T-helper 2 cell treated with Interferon-gamma antibody and Interleukin-4, amounts not matched to agents 5 μg/mL and 100 μg/mL, for 36 hours (primary cell): ENCODE measurements at places on chromosomes 7 and 10.

DNA sequence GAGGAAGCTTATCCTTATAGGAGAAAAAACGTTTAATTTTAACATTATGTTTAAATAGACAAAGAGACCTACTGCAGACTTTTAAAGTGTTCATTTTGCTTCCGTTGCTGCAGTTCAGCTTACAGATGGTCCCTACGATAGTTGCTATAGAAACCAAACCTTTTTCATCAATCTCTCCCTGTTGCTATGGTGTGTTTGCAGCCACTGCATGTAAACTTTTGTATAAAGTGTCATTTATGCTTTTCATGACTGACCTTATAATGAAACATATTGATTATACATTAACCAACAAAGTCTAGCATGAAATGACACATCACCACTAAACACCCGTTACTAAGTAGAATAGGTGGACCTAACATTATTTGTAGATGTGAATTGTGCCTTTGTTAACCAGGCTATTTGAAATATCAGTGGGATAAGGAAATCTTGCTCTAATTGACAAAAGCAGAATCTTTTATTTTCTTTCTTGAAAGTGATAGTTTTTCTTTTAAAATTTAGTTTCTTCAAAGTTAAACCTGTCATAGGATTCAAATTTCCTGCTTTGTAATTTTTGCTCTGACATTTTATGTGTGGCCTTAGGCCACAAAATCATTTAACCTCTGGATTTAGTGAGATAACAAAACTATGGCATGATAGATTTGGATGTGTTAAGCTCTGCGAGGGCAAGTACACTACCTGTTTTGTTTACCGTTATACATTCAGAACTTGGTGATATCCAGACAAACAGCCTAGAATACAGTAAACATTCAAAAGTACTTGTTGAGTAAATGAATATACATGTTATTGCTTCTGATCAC lies 64.0 kb downstream of the CACNB2 start:
- DNase-seq: no peak
- no peak overlapping the region for H3K27ac ChIP-seq
- no peak overlapping the region for H3K4me3 ChIP-seq
- H3K27me3 ChIP-seq: no peaks in the 10 kb centered on the region
- peaks cover 2% of the 10 kb centered on the region for H3K4me1 ChIP-seq
- no peaks in the 10 kb centered on the region for H3K36me3 ChIP-seq

DNA sequence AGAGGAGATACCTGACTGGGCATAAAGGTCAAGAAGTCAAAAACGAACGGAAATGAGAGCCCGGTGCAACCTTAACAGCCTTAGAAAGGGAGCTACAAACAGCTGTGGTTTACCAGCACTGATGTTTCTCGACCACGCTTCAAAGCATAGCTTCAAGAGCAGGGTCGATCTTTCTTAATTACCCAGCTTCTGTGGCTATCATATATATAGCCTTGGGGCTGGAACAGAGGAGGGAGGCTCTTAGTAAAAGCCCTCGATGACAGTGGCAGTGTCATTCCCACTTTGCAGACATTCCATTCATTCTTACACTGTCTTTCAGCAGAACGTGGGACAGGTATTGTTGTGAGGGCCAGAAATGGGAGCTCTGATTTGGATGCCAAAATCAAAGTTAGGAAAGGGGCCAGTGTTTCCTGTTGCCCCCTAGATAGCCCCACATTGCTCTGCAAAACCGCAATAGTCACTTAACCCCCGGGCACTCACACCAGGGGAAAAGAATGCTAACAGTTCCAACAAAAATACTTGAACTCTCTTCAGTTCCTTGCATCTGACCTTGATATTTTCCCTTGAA lies 141.5 kb downstream of the MTPAP start:
- no peak for DNase-seq
- H3K27me3 ChIP-seq: peaks cover 23% of the 10 kb centered on the region
- H3K27ac ChIP-seq: no peak overlapping the region

GRCh38 chr10:112231602-112232400 lies 48.2 kb upstream of the GPAM start:
- H3K27me3 ChIP-seq: peaks cover 3% of the 10 kb centered on the region
- H3K36me3 ChIP-seq: no peaks in the 10 kb centered on the region
- H3K4me1 ChIP-seq: no peaks in the 10 kb centered on the region
- no peak overlapping the region for H3K4me3 ChIP-seq
- no peak for DNase-seq

GRCh38 chr7:25515633-25516275 lies 287.5 kb upstream of the NPVF start:
- no peak overlapping the region for H3K27ac ChIP-seq
- no peaks in the 10 kb centered on the region for H3K27me3 ChIP-seq
- DNase-seq: no peak
- H3K36me3 ChIP-seq: no peaks in the 10 kb centered on the region
- no peak overlapping the region for H3K4me3 ChIP-seq

DNA sequence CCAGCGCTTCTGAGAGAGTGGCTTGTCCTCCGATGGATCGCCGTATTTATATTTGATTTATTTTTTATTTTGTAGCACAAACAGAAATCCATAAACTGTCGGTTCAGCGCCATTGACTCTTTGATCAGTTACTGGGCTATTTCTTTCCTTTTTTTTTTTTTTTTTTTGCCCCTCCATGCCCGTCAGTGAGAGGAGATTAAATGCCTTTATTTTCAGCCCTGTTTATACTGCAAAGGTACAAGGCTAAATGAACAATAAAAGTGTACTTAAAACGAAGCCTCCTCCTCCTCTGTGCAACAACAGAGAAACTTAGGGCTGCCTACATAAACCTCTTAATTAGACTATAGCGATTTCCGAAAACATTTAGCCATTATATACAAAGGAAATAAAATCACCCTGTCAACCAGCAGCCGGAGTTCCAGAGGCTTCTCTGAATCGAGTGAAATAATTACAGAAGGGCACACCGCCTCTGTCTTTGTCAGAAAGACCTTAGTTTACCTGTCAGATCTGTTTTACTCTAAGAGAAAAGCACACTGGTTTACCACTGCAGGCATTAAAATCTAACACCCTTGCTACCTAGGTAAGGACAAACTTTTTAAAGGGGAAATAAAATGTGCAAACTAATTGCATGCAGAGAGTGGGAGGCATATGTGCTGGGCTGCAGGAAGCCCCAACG lies 3.5 kb downstream of the EBF3 start:
- peak overlapping the region; percentile 32 for H3K4me3 ChIP-seq
- H3K4me1 ChIP-seq: peaks cover 11% of the 10 kb centered on the region
- no peak for DNase-seq
- H3K27me3 ChIP-seq: peaks cover 67% of the 10 kb centered on the region
- H3K36me3 ChIP-seq: peaks cover 2% of the 10 kb centered on the region

DNA sequence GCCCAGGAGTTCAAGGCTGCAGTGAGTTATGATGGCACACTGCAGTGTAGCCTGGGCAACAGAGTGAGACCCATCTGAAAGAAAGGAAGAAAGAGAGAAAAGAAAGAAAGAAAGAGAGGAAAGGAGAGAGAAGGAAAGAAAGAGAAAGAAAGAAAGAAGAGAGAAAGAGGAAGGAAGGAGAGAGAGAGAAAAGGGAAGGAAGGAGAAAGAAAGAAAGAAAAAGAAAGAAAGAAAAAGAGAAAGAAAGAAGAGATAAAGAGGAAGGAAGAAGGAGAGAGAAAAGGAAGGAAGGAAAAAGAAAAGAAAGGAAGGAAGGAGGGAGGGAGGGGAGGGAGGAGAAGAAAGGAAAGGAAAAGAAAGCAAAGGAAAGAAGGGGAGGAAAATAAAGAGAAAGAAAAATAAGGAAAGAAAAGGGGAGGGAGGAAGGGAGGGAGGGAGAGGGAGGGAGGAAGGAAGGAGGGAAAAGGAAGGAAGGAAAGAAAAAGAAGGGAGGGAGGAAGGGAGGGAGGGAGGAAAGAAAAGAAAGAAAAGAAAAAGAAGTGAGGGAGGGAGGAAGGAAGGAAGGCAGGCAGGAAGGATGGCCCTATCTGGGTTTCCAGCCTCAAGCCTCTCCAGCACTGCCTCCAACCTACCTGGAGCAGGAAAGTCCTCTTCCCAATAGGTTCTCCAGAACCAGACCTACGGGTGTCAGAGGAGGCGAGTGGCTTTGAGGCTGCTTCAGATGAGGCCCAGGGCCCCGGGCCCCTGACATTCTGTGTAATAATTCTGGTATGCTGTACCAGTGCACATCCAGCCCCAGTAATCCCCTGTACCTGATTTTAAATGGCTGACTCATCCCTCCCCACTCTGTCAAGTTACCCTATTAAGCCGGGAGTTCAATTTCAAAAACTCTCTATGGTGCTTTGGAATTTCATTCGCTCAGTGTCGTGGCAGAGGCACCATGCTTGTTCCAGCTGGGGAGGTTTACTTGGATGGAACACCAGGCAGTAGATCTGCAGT lies 6.8 kb upstream of the PARD3 start:
- H3K4me3 ChIP-seq: no peak overlapping the region
- H3K27me3 ChIP-seq: peaks cover 9% of the 10 kb centered on the region
- H3K36me3 ChIP-seq: no peaks in the 10 kb centered on the region
- no peaks in the 10 kb centered on the region for H3K4me1 ChIP-seq
- DNase-seq: no peak

DNA sequence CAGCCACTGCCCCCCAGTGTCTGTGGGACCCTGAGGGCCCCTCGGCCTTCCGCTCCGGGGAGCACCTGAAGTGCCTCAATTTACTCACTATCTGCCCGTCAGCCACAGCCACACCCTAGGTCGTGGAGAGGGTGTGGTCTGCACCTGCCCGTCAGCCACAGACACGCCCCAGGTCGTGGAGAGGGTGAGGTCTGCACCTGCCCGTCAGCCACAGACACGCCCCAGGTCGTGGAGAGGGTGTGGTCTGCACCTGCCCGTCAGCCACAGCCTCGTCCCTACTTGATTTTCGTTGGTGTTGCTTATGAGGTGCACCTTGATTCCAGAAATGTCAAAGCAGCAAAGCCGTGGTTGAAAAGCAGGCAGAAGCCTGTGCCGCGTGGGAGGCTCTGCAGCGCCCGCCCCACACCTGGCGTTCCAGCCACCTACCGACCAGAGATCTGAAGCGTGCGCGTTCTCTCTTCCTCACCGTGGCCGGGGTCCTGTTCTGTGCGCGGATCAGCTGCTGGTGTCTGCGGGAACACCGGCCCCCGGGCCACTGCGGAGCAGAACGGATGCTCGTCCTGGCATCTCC lies 101.6 kb downstream of the DYNC2I1 start:
- H3K27me3 ChIP-seq: peaks cover 28% of the 10 kb centered on the region
- H3K4me1 ChIP-seq: peaks cover 10% of the 10 kb centered on the region
- H3K36me3 ChIP-seq: no peaks in the 10 kb centered on the region
- H3K27ac ChIP-seq: peak overlapping the region; percentile 17
- peak overlapping the region; percentile 78 for H3K4me3 ChIP-seq

DNA sequence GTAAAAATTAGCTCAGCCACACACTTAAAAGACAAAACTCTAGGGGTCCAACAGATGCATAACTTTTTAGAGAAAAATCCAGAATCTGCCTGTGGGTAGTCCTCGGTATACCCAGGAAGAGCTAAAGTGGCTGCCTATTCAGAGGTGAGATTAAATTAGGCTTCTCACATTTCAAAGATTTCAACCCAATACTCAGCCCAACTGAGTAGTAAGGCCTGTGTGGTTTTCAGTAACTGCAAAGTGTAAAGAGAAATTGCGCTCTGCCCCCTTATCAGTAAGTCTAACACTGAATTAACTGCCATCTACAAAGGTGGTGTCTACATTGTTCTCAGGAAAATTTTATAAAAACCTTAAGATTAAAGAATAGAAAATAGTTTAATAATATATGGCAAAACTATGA lies 88.2 kb downstream of the ELMO1 start:
- no peak overlapping the region for H3K27ac ChIP-seq
- H3K27me3 ChIP-seq: no peaks in the 10 kb centered on the region
- DNase-seq: no peak
- peaks cover 10% of the 10 kb centered on the region for H3K36me3 ChIP-seq
- H3K4me3 ChIP-seq: peak overlapping the region; percentile 19

GRCh38 chr10:113216102-113216501 lies 266.1 kb downstream of the TCF7L2 start:
- no peaks in the 10 kb centered on the region for H3K36me3 ChIP-seq
- H3K4me3 ChIP-seq: no peak overlapping the region
- H3K27me3 ChIP-seq: peaks cover 14% of the 10 kb centered on the region
- H3K27ac ChIP-seq: no peak overlapping the region

- H3K27ac ChIP-seq: no peak overlapping the region
- H3K36me3 ChIP-seq: no peaks in the 10 kb centered on the region
- no peak overlapping the region for H3K4me3 ChIP-seq
- no peak for DNase-seq
- no peaks in the 10 kb centered on the region for H3K27me3 ChIP-seq
These were observed 310.6 kb downstream of the SEMA3D start for GRCh38 chr7:84876061-84876821.

GRCh38 chr10:75681334-75681733 lies 249.9 kb downstream of the LRMDA start:
- no peaks in the 10 kb centered on the region for H3K4me1 ChIP-seq
- H3K36me3 ChIP-seq: no peaks in the 10 kb centered on the region
- no peak overlapping the region for H3K27ac ChIP-seq

DNA sequence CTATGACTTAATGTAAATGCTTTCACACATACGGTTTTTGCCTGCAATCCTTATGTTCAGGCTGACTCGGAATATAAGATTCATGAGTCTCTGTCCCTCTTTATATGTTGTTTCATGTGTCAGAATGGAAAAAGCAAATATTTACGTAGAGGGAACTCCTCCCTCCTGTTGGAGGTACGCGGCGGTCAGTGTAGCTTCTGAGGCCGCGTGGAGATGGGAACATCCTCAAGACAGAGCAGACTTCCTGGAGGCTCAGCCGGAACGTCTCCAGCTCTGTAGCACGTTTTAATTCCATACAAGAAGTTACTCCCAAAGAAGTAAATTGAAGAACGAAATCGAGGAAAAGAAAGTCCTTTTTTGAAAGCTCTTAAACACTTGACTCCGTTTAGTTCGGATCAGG lies 248.3 kb downstream of the EBF3 start:
- H3K4me3 ChIP-seq: no peak overlapping the region
- H3K27ac ChIP-seq: no peak overlapping the region
- H3K4me1 ChIP-seq: no peaks in the 10 kb centered on the region
- H3K27me3 ChIP-seq: no peaks in the 10 kb centered on the region
- no peak for DNase-seq

DNA sequence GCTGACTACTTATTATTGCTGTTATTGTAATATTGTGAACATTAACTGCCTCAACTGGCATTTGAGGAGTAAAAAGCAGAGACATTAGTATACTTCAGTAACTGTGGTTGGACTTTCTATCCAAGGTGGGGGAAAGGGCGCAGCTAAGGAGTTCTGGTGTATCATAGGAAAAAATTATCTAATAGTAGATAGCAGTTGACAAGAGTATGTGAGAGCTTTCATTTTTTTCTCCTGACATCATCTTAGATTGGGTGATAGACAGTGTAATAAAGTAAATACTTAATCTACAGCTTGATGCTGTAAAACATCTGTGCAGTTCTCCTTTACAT lies 68.9 kb downstream of the PHTF2 start:
- H3K36me3 ChIP-seq: peaks cover 32% of the 10 kb centered on the region
- H3K4me1 ChIP-seq: peaks cover 12% of the 10 kb centered on the region
- H3K27me3 ChIP-seq: no peaks in the 10 kb centered on the region
- H3K27ac ChIP-seq: no peak overlapping the region
- no peak overlapping the region for H3K4me3 ChIP-seq

- no peak overlapping the region for H3K27ac ChIP-seq
- DNase-seq: no peak
- H3K4me3 ChIP-seq: no peak overlapping the region
- H3K27me3 ChIP-seq: no peaks in the 10 kb centered on the region
These were observed 43.5 kb downstream of the TRRAP start for GRCh38 chr7:98921608-98922372.

GRCh38 chr7:140054751-140055150 lies 8.0 kb downstream of the PARP12 start:
- peaks cover 71% of the 10 kb centered on the region for H3K36me3 ChIP-seq
- no peak overlapping the region for H3K4me3 ChIP-seq
- H3K27me3 ChIP-seq: no peaks in the 10 kb centered on the region
- peaks cover 39% of the 10 kb centered on the region for H3K4me1 ChIP-seq
- H3K27ac ChIP-seq: no peak overlapping the region
- DNase-seq: no peak
